ENCODE measurements at places on chromosomes 7 and 10.
A peak's percentile ranks its signal among the peaks of the same experiment; 100 is the strongest.

DNA sequence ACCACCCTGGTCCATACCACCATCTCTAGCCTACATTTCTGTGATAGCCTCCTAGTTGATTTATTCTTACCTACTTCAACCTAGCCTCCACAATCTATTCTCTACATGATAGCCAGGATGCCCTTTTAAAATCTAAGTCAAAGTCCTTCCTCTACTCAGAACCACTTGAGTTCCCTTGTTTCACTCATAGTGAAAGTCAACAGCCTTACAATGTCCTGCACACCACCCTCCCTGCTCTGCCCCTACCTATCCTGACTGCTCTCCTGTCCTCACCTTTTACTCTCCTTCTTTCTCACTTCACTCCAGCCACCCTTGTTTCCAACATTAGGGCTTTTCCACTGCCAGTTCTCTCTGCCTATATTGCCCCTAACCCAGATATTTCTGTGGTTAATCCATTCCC is 146.7 kb downstream of the GRM3 start:
- no peak for DNase-seq

DNA sequence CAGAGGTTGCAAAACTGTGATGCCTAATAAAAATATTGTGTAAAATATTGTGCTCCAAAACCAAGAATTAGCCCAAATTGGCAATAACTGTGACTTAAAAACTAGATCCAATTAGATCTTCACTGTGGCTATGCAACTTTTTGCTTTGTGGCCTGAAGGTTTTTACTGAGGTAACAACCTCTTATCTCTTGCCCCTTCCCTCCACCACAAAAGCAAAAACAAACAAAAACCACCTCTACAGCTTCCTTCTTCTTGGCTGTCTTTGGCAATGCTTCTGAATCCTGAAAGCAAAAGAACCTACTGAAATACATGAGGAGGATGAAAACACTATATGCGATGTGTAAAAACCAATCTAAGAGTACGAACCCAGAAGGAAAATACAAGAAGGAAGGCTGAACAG is 226.7 kb upstream of the MBL2 start:
- no peak for DNase-seq

GRCh38 chr10:46522295-46523118 is 34.0 kb downstream of the GPRIN2 start:
- no peak for DNase-seq

GRCh38 chr7:28804990-28805389 is 153.1 kb downstream of the TRIL start:
- peak; percentile 78 for DNase-seq

DNA sequence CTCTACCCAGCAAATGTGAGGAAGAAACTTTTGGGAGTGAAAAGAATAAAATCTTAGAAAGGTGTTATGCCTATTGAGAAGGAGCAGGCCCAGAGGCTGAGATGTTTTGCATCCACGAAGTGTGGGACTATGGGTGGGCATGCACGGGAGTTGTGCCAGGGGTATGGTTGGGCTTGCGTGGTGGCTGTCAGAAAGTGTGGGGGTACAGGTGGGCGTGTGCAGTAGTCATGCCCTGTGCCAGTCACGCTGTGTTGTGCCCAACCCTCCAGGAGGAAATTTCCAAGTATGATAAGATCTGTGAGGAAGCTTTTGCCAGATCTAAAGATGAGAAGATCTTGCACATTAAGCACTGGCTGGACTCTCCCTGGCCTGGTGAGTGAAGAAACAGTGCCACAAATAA is 52.9 kb upstream of the ZMIZ2 start:
- DNase-seq = no peak

- no peak for DNase-seq
Measured at GRCh38 chr7:45118889-45119331, 7.4 kb upstream of the TBRG4 start.

- DNase-seq = no peak
Measured at GRCh38 chr7:92854501-92855238, 18.3 kb upstream of the CDK6 start.

GRCh38 chr7:36346260-36346831 is 43.3 kb upstream of the ANLN start:
- DNase-seq = no peak

DNA sequence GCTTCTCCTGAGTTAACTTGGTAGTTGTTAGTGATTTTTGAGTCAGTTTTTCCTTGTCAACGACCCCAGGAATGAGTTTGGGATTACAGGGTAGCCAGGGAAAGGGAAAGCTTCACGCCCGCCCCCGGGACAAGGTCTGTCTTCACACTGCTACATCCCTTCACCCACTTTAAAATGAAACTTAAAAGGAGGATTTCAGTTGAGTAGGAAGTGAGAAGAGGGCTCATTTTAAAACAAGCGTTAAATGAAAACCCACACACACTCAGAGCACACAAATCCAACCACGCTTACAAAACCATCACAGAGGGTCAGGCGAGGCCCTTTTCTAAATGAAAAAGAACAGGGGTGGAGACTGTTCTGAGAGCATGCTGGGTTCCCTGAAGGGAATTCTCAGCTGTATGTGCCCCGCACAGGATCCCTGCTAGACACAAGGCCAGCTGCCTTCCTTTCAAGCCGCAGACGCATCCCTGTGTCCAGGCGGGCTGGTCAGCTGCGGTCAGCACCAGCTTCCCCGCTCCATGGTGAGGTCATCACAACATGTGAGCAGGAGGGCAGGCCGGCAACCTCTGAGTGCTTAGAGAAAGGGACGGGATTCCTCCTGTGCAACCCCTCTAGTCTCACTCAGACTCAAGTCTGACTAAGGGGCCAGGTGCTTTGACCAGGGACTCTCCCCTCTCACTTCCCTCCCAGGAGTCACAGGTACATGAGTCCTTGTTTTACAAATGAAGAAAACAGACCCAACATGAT is 111.8 kb downstream of the EGFR start:
- DNase-seq = peak; percentile 93

GRCh38 chr10:69974551-69975155 is 78.0 kb upstream of the MACROH2A2 start:
- peak; percentile 63 for DNase-seq

- no peak for DNase-seq
Measured at GRCh38 chr10:3236644-3237404, 64.2 kb upstream of the PITRM1 start.

DNA sequence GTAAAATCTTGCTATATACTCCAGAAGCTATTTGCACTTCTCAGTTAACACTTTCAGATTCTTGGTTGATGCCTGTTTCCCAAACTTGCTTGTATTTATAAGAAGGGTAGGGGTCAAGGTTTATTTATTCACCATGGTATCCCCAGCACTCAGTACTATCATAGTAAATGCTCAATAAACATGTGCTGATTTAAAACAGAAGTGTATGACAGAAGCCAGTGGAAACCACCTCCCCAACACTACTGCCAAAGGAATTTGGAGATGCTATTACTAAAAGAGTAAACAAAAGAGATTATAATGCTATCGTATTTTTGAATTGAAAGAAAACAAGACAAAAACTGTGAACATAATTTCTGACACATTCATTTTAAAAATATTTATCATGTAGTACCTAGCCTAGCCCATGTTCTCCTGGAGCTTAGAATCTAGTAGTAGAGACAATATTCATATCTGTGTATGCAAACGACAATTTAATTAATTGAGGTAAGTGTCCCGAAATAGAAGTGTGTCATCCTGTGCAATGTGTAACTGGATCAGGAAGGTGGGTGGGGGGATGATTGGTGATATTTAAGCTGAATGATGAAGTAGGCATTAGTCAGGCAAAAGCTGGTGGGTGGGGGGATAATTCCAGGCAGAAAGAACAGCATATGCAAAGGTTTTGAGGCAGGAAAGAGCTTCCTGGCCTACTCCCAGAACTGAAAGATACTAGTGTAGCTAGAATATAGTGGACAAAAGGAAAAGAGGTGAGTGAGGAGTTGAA is 77.5 kb downstream of the HGF start:
- peak; percentile 22 for DNase-seq

DNA sequence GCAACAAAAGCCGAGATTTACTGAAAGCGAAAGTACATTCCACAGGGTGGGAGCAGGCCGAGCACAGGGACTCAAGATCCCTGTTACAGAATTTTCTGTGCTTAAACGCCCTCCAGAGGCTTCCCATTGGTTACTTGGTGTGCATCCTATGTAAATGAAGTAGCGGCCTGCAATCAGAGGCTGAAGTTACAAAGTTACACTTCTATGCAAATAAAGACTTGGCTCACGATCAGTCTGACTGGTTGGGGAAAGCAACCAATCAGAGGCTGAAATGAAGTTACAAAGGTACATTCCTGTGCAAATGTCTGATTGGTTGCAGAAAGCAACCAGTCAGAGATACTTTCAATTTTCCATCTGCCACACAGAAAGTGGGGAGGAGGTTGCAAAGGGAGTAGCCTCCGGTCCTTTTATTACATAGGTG is 4.1 kb downstream of the ACBD7 start:
- peak; percentile 97 for DNase-seq

- no peak for DNase-seq
Measured at GRCh38 chr10:127254276-127254675, 57.9 kb upstream of the INSYN2A start.

DNA sequence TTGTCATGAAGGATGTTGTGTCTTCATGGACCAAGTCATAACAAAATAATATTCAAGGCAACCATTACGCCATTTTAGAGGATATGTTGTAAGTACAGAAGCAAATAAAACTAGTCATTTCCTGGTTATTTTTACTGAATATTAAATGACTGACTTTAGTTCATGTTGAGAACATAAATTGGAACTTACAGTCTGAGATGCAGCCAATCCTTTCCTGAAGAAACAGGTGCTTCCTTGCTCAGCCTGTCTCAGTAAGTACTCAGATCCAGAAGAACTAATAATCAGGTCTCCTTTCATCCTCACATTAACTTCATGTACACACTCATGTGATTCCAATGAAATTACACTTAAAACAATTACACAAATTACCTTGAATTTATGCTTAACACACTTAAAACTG is 12.3 kb downstream of the SEMA3A start:
- DNase-seq = no peak

DNA sequence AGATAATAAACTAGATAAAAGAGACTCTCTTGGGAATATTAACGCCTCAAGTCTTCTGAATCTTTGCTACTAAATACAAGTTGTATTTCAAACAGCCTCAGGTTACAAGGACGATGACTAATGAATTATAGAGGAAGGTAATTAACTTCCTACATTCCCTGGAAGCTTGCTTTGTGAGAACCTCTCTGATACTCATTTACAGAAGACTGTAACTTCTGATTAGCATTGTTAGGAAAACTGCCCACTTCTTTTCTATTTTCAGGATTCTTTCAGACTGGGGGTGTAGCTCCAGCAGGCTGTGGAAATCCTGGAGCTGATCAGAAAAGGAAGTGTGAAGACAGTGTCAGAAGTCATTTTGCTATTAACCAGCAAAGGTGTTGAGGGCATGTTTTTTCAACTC is 316.7 kb upstream of the NPSR1 start:
- DNase-seq = no peak

DNA sequence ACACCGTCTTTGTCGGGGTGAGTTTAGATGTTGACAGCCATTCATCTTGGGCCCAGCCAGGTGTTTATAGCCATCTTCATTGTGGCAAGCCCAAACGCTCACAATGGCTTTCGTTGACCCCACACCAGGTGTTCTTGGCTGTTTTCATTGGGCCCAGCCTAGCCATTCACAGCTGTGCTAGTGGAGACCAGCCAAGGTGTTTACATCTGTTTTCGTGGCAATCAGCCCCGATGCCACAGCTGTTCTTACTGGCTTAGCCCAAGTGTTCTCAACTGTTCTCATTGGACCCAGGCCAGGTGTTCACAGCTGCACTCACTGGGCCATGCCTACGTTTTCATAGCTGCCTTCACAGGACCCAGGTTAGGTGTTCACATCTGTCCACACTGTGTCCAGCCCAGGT is 7.7 kb downstream of the FRG2B start:
- DNase-seq = no peak

- no peak for DNase-seq
Measured at GRCh38 chr7:44508328-44509030, 18.0 kb upstream of the NUDCD3 start.

DNA sequence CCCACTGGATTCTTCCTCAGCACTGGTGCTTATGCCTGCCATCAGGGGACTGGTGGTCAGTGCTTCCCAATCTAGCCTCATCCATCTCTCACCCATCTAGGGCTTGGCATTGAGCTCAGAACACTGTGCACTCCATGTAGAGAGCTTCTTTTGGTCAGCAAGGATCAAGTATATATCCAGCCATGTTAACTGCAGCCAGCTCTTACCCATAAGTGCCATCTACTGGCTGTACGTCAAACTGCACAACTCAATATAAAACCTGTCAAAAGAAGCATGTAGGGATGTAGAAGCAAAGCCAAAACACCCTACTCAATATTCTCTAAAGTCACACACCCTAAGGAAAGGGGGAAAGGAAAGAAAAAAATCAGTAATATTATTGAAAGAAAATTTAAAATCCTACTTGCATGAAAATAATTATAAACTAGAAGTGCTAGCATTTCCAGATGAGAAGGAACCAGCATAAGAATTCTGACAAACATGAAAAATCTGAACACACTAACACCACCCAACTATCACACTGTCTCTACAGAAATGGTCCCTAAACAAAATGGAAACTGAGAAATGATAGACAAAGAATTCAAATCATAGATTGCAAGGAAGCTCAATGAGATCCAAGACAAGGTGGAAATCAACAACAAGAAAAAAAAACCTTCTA is 531.1 kb upstream of the STEAP1 start:
- DNase-seq = peak; percentile 40

DNA sequence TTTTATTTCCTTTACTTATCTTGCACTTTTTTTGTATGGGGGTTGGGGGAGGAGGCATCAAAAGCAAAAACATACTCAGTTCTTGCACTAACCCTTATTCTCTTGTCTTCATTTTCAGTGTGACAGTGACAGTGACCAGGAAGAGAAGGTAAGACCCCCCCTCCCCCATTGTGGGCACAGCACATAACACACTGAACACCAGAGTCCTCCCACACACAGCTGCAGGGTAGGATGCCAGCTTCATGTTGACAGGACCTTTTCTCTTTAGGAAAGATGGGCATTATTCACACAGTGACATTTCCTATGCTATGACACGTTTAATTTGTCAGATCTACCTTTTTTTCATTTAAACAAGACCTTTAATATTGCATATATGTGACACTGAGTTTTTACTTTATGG is 696.3 kb upstream of the GALNT17 start:
- DNase-seq = no peak
